Activated CD4-positive, alpha-beta memory T cell treated with anti-CD3 and anti-CD28 coated beads, Interleukin-2, amount 10 ng/mL, durations not matched to agents 7 days and 5 days (primary cell): ENCODE measurements at places on chromosomes 2 and 18. TPM values are rescaled to one million over a fixed set of nuclear protein-coding genes. Genes with fewer than 3 reads are reported as not detected.

GNAL gene
- total RNA-seq, result 0.33 TPM

DPP4 gene
- total RNA-seq, result 122 TPM

TBR1 gene
- total RNA-seq, result not detected

DSC2 gene
- not detected for total RNA-seq

CCDC102B gene
- 1.0 TPM for total RNA-seq

AGXT gene
- total RNA-seq, result not detected

CHST9 gene
- total RNA-seq, result not detected

ADD2 gene
- 1.3 TPM for total RNA-seq

DNA sequence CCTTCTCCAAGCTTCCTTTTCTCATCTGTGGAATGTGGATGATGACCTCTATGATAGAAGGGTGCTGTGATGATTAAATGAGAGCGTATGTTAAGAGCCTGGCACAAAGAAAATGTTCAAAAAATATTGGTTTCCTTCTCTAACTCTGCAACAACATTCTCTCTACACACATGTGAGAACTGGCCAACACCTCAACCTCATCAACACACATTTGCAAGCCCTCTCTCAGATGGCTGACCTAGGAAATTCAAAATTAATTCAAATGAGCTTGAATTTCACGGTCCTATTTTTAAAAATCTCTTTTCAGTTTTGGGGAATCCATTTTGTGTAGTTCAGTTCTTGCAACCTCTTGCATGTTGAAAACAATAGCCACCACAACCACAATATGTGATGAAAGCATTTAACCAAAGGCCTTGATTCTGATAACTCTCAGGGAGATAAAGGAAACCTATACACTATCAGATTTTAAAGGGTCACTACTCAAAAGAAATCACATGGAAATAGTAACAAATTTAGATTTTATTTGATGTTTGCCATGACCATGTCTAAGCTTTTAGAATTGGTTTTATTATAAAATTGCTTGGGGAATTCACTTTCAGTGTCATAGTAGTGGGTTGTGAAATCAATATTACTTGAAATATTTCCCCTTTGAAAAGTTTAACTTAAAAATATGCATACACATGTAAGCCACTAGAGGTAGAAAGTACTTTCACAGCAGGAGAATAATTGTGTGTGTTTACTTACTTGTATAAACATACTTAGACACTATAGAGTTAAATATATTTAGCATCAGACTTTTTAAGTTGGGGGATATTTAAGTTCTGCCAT is 16.6 kb upstream of the NABP1 start:
- peaks cover 5% of the 10 kb centered on the region for H3K36me3 ChIP-seq
- DNase-seq, result no peak

DNA sequence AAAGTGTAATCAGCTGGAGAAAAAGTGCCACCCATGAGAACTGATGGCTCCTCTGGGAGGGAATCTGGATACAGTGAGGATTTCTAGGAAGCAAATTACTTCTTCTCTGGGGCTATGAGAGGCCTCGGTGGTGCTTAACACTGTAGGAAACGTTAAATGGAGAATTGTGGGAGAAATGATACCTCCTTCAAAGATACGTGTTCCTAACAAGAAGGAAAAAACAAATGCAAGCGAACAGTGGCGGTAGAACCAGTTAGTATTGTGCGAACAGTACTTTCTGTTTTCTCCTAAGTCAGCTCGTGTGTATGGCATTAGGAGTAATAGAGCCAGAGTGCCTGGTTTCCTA is 587 bp upstream of the MTIF2 start:
- H3K27ac ChIP-seq, result peak overlapping the region; percentile 86
- H3K27me3 ChIP-seq, result peaks cover 5% of the 10 kb centered on the region
- no peak for DNase-seq
- H3K36me3 ChIP-seq, result peaks cover 7% of the 10 kb centered on the region

DNA sequence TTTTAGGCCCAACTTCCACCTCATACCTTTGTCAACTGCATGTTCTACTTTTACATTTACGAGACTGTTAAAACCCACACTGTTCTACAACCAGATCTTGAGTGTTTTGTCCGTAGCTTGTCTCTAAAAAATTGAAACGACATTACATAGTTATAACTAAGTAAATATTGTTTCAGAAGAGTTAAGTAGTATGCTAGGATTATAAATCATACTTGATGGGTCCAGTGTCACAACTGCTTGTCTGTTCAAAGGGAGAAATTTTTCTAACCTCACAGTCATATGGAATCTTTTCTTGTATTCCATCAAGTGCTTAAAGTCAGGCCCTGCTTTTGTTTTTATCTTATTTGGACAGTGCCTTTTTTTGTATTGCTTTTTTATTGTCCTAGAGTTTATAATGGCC is 4.3 kb downstream of the GMCL1 start:
- peaks cover 48% of the 10 kb centered on the region for H3K36me3 ChIP-seq
- no peak overlapping the region for H3K4me3 ChIP-seq
- H3K4me1 ChIP-seq, result peaks cover 60% of the 10 kb centered on the region
- no peaks in the 10 kb centered on the region for H3K27me3 ChIP-seq
- no peak overlapping the region for H3K27ac ChIP-seq
- no peak for DNase-seq

GRCh38 chr2:191713837-191714236 is 35.9 kb downstream of the NABP1 start:
- peaks cover 5% of the 10 kb centered on the region for H3K36me3 ChIP-seq
- no peak for DNase-seq
- no peaks in the 10 kb centered on the region for H3K27me3 ChIP-seq
- no peak overlapping the region for H3K27ac ChIP-seq

GRCh38 chr2:171163261-171163660 is 2.6 kb upstream of the TLK1 start:
- peaks cover 7% of the 10 kb centered on the region for H3K27me3 ChIP-seq
- peaks cover 5% of the 10 kb centered on the region for H3K36me3 ChIP-seq
- peaks cover 38% of the 10 kb centered on the region for H3K4me1 ChIP-seq
- H3K4me3 ChIP-seq, result peak overlapping the region; percentile 9
- no peak for DNase-seq

- peaks cover 14% of the 10 kb centered on the region for H3K27me3 ChIP-seq
- no peaks in the 10 kb centered on the region for H3K36me3 ChIP-seq
- no peak for DNase-seq
- H3K4me3 ChIP-seq, result no peak overlapping the region
- H3K27ac ChIP-seq, result no peak overlapping the region
- H3K4me1 ChIP-seq, result peaks cover 10% of the 10 kb centered on the region
These were observed 3.8 kb downstream of the CXCR2 start for GRCh38 chr2:218129458-218130135.

GRCh38 chr2:134823431-134823830 is 15.0 kb upstream of the ACMSD start:
- no peaks in the 10 kb centered on the region for H3K27me3 ChIP-seq
- no peak overlapping the region for H3K4me3 ChIP-seq

DNA sequence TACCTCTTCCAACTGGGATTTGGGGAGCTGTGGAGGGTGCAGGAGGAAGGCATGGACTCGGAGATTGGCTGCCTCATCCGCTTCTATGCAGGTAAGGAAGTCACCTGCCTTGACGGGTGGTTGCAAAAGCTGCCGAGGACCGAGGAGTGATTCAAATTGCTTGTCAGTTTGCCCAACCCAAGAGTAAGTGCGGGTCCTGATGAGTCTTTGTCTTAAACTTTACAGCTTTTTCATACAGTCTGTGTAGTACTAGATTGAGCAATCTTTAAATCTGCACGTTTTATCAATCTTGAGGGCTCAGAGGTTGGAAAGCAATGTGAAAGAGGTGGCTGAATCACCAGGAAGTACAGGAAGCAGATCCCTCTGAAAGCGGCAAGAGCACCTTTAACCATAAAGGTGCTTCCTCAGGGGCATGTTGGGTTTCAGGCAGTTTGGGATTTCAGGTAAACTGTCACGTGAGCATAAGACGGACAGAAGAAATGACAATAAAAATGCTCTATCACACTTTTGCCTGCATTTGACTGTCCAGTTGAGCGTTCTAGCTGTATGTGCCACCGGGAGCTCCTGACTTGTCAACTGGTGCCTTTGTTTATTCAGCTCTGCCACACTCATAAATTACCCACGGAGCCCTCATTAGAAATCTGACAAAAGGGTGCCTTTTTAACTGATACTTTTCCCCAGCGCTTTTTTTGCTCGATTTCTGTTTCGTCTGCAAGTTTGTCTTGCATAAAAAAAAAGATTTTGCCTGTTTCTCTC is 2.0 kb downstream of the PHLPP1 start:
- DNase-seq, result no peak
- peaks cover 4% of the 10 kb centered on the region for H3K36me3 ChIP-seq
- peaks cover 12% of the 10 kb centered on the region for H3K27me3 ChIP-seq
- peaks cover 41% of the 10 kb centered on the region for H3K4me1 ChIP-seq

GRCh38 chr2:163551616-163552373 is 184.0 kb downstream of the FIGN start:
- DNase-seq, result no peak
- H3K4me3 ChIP-seq, result no peak overlapping the region
- no peaks in the 10 kb centered on the region for H3K4me1 ChIP-seq
- no peak overlapping the region for H3K27ac ChIP-seq

DNA sequence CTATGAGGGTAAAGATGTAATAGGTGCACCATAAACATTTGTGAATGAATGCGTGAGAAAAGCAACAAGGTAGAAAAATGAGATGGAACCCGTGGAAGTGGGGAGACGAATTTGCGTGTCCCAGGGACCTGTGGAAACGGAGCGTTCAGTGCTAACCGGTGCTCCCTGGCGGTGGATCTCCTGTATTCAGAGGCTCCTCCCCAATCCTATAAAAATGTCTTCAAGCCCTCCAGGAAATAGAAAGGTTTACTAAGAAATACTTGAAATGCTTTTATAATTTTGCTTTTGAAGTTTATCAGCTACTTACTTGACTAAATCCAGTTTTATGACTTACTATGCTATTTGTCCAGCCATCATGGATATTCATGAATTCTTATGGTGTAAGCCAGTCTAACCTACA is 62.8 kb upstream of the RBM44 start:
- H3K27ac ChIP-seq, result no peak overlapping the region
- no peak overlapping the region for H3K4me3 ChIP-seq
- DNase-seq, result no peak
- peaks cover 59% of the 10 kb centered on the region for H3K36me3 ChIP-seq

DNA sequence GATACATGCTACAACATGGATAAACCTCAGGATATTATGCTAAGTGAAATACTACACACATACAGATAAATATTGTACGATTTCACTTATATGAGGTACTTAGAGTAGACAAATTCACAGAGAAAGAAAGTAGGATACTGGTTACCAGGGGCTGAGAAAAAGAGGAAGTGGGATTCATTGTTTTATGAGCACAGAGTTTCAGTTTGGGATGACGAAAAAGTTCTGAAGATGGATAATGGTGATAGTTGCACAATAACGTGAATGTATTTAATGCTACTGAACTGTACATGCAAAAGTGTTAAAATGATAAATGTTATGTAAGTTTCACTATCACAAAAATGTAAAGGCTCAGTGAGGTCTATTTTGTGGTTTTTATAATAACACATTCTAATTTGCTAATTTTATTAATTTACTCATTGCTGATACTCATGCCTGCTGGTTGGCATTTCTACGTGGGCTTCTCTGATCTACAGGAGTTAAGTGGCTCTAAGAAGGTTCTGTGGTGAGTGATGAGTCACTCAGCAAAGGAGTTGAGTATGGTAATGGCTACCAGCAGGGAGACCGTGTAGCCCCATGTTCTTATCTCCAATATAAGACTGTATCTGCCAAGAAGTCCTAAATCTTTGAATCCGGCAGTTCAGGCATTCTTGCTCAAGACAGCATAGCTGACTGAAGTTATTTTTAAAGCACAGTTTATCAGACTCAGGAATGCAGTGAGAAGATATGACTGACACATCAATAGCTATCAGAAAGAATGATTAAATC is 41.1 kb downstream of the UPP2 start:
- H3K4me1 ChIP-seq, result no peaks in the 10 kb centered on the region
- no peak for DNase-seq
- peaks cover 14% of the 10 kb centered on the region for H3K27me3 ChIP-seq
- no peak overlapping the region for H3K27ac ChIP-seq
- H3K36me3 ChIP-seq, result no peaks in the 10 kb centered on the region

GRCh38 chr2:140473851-140474250 is 1657.0 kb downstream of the LRP1B start:
- H3K4me3 ChIP-seq, result no peak overlapping the region
- H3K36me3 ChIP-seq, result no peaks in the 10 kb centered on the region
- H3K4me1 ChIP-seq, result no peaks in the 10 kb centered on the region

DNA sequence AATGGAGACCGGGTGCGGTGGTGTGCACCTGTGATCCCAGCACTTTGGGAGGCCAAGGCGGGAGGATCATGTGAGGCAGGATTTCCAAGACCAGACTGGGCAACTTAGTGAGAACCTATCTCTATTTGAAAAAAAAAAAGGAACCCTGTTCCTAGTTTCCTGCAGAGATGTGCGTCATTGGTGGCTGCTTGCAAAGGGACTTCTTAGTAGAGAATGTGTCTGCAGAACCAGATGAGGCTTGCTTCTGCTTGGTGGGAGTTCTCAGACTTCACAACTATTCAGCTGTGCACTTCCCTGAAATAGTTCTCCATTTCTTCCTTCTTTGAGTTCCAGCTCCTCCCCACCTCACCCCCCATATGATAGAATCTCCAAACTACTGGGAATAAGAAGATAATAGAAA is 22.3 kb downstream of the ZCCHC2 start:
- no peak for DNase-seq
- no peak overlapping the region for H3K27ac ChIP-seq
- peaks cover 72% of the 10 kb centered on the region for H3K36me3 ChIP-seq
- no peak overlapping the region for H3K4me3 ChIP-seq
- peaks cover 3% of the 10 kb centered on the region for H3K4me1 ChIP-seq

GRCh38 chr2:46647766-46648742 is 168.7 kb downstream of the TMEM247 start:
- peaks cover 2% of the 10 kb centered on the region for H3K27me3 ChIP-seq
- H3K4me3 ChIP-seq, result no peak overlapping the region
- H3K27ac ChIP-seq, result no peak overlapping the region
- H3K4me1 ChIP-seq, result peaks cover 5% of the 10 kb centered on the region
- DNase-seq, result no peak

- H3K27me3 ChIP-seq, result no peaks in the 10 kb centered on the region
- H3K4me3 ChIP-seq, result peak overlapping the region; percentile 8
- peaks cover 28% of the 10 kb centered on the region for H3K36me3 ChIP-seq
- no peak for DNase-seq
These were observed 3.2 kb downstream of the MARS2 start for GRCh38 chr2:197708331-197708730.

DNA sequence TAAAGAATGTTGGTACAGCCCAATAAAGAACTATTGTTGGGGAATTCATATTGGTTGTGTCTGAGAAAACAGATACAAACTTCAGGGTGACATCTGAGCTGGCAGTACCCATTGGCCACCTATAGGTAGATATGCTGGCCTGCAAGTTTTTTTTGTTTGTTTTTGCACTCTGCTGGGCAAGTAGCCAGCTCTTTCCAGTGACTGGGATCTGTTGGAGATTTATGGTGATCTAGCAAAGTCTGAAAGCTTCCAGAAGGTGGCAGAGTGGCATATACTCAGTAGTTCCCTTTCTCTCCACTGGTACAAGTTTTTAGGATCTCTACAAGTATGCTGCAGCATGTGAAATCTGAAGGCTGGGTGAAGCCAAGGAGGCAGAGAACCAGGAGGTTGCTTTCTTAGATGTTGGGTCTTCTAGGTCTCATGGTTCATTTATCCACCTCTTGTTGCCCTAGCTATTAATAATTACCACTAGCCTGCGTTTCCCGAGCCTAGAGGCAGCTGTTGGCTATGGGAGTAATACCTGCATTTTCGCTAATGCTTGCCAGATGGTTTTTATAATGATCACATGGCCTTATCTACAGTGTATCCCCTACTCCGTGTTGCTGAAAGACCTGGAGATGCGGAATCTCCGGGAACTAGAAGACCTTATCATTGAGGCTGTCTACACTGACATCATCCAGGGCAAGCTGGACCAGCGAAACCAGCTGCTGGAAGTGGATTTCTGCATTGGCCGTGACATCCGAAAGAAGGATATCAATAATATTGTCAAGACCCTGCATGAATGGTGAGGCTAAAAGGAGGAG is 9.5 kb downstream of the COPS7B start:
- no peak overlapping the region for H3K27ac ChIP-seq
- peaks cover 51% of the 10 kb centered on the region for H3K36me3 ChIP-seq
- H3K4me3 ChIP-seq, result no peak overlapping the region
- no peak for DNase-seq
- H3K4me1 ChIP-seq, result no peaks in the 10 kb centered on the region
- H3K27me3 ChIP-seq, result no peaks in the 10 kb centered on the region
